CD4-positive, alpha-beta T cell treated with Interleukin-21 for 1 hour (primary cell): ENCODE measurements at places on chromosomes 1 and 21.
A peak's percentile ranks its signal among the peaks of the same experiment; 100 is the strongest.

GRCh38 chr1:186654741-186655140 lies 25.5 kb downstream of the PTGS2 start:
- no peak for DNase-seq

- no peak for DNase-seq
Measured at GRCh38 chr1:99539131-99539530, 106.8 kb upstream of the PALMD start.

DNA sequence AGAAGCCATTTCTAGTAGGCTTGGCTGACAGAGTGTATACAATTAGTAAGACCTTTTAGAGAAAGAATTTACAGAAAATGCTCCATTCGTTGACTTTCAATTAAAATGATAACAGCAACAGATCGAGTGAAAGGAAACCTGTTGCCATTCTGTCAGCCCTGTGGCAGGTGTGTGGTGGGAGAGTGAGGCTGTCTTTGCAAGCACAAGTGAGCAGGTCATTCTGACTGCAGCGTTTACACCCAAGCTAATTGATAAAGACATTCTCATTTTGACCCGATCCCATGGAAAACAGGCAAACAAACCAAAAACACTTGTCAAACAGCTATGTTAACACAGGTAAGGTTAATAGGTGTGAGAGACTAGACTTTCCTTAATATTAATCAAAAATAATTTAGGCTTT lies 257.3 kb downstream of the PTBP2 start:
- DNase-seq = no peak

GRCh38 chr1:234544087-234544579 lies 65.2 kb upstream of the TARBP1 start:
- peak; percentile 16 for DNase-seq

DNA sequence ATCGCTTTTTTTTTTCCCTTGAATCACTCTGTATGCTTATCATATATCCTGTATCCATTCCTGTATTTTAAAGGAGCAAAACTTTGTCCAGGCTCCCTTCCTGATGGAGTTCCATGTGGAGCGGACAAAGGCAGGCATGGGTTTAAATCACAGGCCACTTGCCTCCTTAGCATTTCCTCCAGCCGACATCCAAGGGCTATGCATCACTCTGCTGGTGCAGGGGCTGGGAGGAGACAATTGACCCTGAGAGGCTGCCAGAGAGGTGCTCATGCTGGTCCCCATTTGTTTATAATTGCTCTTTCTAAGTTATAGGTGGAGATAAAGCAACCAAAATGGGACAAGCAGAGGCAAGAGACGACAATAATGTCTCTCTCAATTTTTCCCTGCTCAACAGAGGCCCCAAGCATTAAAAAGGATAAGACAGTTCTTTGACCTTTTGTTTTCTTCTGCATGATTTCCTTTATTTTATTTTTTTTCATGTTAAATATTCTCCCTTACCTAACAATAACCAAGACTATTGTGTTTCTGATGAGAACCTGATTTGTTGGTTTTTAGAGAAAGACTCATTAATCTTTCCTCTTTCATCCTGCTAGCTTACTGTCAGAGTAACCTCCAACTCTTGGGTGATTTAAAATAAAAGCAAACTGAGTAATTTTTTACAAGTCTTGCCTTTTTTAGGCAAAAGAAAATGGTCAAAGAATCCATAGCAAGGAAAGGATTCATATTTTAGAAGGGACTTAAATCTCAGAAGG lies 353.7 kb downstream of the ADGRL2 start:
- DNase-seq = no peak

- DNase-seq = no peak
Measured at GRCh38 chr1:81170721-81171120, 630.0 kb upstream of the ADGRL2 start.

DNA sequence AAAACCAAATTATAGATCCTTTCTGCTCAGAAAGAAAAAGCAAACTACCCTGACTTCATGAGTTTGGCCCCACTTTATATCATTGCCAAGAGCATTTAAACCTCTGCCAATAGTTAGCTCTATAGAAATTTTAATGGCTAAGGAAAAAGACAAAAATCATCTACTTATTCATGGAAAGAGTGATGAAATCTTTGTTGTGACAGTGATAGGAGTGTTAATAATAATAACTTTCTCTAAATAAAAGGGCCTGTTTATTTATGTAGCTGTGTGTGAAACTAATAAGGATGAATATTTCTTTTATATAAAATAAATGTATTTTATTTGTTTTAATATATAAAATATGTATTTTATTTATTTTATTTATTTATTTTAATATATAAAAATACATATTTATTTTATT lies 6.4 kb downstream of the CHODL start:
- DNase-seq = no peak

- no peak for DNase-seq
Measured at GRCh38 chr1:41152622-41153044, 89.5 kb downstream of the SCMH1 start.

GRCh38 chr1:1669468-1670440 lies 10.9 kb upstream of the CDK11B start:
- no peak for DNase-seq

GRCh38 chr1:166597516-166597915 lies 241.8 kb upstream of the POGK start:
- DNase-seq = no peak

DNA sequence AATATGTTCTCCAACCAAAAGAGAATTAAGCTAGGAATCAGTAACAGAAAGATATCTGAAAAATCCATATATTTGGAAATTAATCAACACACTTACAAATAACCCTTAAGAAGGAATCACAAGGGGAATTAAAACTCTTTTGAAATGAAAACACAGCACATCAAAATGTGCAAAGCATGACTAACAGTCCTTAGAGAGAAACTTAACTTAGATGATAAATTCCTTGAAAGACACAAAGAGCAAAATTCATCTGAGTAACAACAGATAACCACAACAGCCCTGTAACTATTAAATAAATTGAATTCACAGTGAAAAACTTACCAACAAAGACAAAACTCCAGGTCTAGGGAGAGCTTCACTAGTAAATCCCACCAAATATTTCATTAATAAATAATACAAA lies 283.8 kb downstream of the SDCCAG8 start:
- DNase-seq = no peak
